ENCODE measurements at places on chromosomes 4 and X. TPM values are rescaled to one million over a fixed set of nuclear protein-coding genes. Genes with fewer than 3 reads are reported as not detected.

Gene CLIC2
- 0.97 TPM for total RNA-seq

Gene KLF8
- total RNA-seq = 1.2 TPM

Gene DCAF8L2
- total RNA-seq = not detected

Gene NKAP
- total RNA-seq = 9.8 TPM

Gene XKRX
- total RNA-seq = not detected

Gene ALPK1
- total RNA-seq = 6.2 TPM

- peaks cover 5% of the 10 kb centered on the region for H3K27me3 ChIP-seq
- no peak overlapping the region for H3K27ac ChIP-seq
- H3K36me3 ChIP-seq = no peaks in the 10 kb centered on the region
- no peak for DNase-seq
- H3K4me1 ChIP-seq = peaks cover 16% of the 10 kb centered on the region
Observed at GRCh38 chr4:72418458-72418857, 150.6 kb downstream of the ADAMTS3 start.

DNA sequence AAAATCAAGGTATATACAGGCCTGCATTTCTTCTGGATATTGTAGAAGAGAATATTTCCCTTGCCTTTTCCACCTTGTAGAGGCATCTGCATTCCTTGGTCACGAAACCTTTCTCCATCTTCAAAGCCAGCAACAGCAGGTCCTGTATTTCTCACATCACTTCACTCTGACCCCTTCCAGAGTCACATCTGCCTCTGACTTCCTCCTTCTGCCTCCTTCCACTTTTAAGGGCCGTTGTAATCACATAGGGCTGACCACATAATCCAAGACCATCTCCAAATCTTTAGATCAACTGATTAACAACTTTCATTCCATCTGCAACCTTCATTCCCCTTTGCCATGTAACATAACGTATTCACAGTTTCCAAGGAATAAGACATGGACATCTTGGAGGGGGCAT is 38.3 kb upstream of the NDP start:
- no peak overlapping the region for H3K4me3 ChIP-seq
- H3K36me3 ChIP-seq = no peaks in the 10 kb centered on the region
- no peak for DNase-seq
- H3K4me1 ChIP-seq = peaks cover 9% of the 10 kb centered on the region

DNA sequence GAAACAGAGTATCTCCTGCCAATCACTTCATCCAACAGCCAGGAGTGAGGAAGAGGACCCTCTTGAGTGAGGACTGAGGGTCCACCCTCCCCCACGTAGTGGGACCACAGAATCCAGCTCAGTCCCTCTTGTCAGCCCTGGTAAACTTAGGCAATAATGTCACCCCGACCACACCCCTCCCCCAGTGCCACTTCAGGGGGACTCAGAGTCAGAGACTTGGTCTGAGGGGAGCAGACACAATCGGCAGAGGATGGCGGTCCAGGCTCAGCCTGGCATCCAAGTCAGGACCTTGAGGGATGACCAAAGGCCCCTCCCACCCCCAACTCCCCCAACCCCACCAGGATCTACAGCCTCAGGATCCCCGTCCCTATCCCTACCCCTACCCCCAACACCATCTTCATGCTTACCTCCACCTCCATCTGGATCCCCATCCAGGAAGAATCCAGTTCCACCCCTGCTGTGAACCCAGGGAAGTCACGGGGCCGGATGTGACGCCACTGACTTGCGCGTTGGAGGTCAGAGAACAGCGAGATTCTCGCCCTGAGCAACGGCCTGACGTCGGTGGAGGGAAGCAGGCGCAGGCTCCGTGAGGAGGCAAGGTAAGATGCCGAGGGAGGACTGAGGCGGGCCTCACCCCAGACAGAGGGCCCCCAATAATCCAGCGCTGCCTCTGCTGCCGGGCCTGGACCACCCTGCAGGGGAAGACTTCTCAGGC is at the start of the genes CSAG1 and MAGEA12:
Gene CSAG1 (minus strand): TSS at position 461 of the 715 bp plus-strand sequence. CDS start 1,261 bp downstream, outside the sequence.
Gene MAGEA12 (plus strand): TSS at position 497 of the 715 bp plus-strand sequence. CDS start 2,405 bp downstream, outside the sequence.
- H3K4me3 ChIP-seq = no peak within 1 kb of the TSS
- peak; percentile 61 for DNase-seq
- no peaks in the 10 kb centered on the region for H3K4me1 ChIP-seq
- no peaks in the 10 kb centered on the region for H3K36me3 ChIP-seq
- H3K27me3 ChIP-seq = no peaks in the 10 kb centered on the region

- no peak for DNase-seq
- peaks cover 1% of the 10 kb centered on the region for H3K36me3 ChIP-seq
- H3K4me1 ChIP-seq = peaks cover 13% of the 10 kb centered on the region
- no peak overlapping the region for H3K27ac ChIP-seq
- no peak overlapping the region for H3K4me3 ChIP-seq
Observed at GRCh38 chr4:124529131-124529530, 183.4 kb downstream of the ANKRD50 start.

DNA sequence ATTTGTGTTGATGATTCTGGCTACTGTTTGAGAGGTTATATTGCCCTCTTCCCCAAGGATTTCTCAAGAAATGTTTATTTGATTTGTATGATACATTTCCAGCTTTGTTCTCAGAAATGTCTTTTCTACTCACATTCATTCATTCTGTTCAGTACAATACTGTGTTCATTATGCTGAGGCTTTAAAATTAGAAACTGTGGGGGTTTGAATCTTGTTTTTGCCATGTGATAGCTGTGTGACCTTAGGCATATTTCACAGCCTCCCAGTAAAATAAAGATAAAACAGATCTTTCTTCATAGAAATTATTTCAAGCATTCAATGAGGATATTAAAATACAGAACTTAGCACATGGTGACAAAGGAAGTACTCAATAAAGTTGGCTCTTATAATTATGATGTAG is 123.9 kb downstream of the DMD start:
- H3K27me3 ChIP-seq = no peaks in the 10 kb centered on the region
- H3K4me3 ChIP-seq = no peak overlapping the region
- DNase-seq = no peak
- H3K36me3 ChIP-seq = no peaks in the 10 kb centered on the region

DNA sequence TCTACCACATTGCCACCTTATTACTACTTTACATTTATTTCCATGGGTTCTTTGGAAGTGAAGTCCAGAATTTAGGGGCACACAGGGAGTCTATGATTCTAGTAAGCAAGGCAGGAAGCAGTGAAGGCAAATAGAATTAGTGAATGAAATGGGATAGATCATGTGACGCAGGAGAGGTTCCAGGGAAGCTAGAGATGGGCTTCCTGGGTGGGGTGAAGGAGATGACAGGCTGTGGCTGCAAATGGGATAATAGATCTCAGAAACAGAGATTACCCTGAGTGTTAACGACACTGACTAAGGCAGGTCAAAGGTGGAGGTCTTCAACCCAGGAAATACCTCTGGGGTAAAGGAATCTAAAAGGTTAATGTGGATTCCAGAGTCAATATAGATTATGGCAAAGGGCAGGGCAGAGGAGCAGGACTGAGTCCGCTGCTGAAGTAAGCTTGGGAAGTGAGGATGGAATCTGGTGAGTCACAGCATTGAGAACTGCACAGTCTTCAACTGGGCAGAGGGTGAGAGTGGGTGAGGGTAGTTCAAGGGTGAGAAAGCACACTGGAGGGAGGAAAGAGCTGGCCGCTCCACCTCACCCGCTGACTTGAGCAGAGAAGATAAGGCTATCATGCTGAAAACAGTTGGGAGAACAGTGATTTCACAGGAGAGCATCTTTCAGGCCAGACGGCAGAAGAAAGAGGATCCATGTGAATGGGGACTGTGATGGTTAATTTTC is 70.8 kb downstream of the ANXA3 start:
- H3K4me1 ChIP-seq = peaks cover 11% of the 10 kb centered on the region
- H3K27me3 ChIP-seq = no peaks in the 10 kb centered on the region
- no peaks in the 10 kb centered on the region for H3K36me3 ChIP-seq
- H3K27ac ChIP-seq = no peak overlapping the region
- H3K4me3 ChIP-seq = no peak overlapping the region
- DNase-seq = no peak

GRCh38 chr4:142614621-142615323 is 231.3 kb downstream of the INPP4B start:
- no peaks in the 10 kb centered on the region for H3K36me3 ChIP-seq
- no peaks in the 10 kb centered on the region for H3K4me1 ChIP-seq
- no peak overlapping the region for H3K4me3 ChIP-seq

- no peaks in the 10 kb centered on the region for H3K27me3 ChIP-seq
- no peaks in the 10 kb centered on the region for H3K36me3 ChIP-seq
- no peak for DNase-seq
- H3K27ac ChIP-seq = no peak overlapping the region
- H3K4me1 ChIP-seq = no peaks in the 10 kb centered on the region
Observed at GRCh38 chrX:50211510-50211909, 6.9 kb downstream of the CCNB3 start.

- peaks cover 9% of the 10 kb centered on the region for H3K4me1 ChIP-seq
- no peak overlapping the region for H3K27ac ChIP-seq
- no peaks in the 10 kb centered on the region for H3K27me3 ChIP-seq
- no peak overlapping the region for H3K4me3 ChIP-seq
- H3K36me3 ChIP-seq = peaks cover 13% of the 10 kb centered on the region
Observed at GRCh38 chr4:38113132-38113531, 152.9 kb downstream of the PTTG2 start.

GRCh38 chr4:60682901-60683300 is 517.2 kb upstream of the ADGRL3 start:
- DNase-seq = no peak
- peaks cover 32% of the 10 kb centered on the region for H3K4me1 ChIP-seq

- H3K27ac ChIP-seq = no peak overlapping the region
- peaks cover 9% of the 10 kb centered on the region for H3K36me3 ChIP-seq
- H3K4me1 ChIP-seq = no peaks in the 10 kb centered on the region
- DNase-seq = no peak
- no peak overlapping the region for H3K4me3 ChIP-seq
Observed at GRCh38 chr4:52877694-52878093, 15.6 kb downstream of the RASL11B start.

DNA sequence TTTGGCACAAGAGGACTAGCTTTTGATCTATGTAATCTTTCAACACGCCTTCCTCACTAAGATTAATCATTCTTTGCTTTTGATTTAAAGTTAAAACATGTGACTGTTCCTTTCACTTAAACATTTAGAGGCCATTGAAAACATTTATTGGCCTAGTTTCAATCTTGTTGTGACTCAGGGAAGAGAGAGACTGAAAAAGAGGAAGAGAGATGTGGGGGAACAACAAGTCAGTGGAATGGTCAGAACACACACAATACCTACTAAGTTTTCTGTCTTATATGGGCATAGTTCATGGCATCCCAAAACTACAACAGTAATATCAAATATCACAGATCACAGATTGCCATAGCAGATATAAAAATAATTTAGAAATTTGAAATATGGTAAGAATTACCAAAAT is 812.9 kb upstream of the AGA start:
- H3K4me1 ChIP-seq = no peaks in the 10 kb centered on the region
- no peak overlapping the region for H3K27ac ChIP-seq
- H3K4me3 ChIP-seq = no peak overlapping the region
- H3K27me3 ChIP-seq = no peaks in the 10 kb centered on the region
- DNase-seq = no peak

- no peak overlapping the region for H3K27ac ChIP-seq
- no peak for DNase-seq
- peaks cover 17% of the 10 kb centered on the region for H3K27me3 ChIP-seq
- peaks cover 1% of the 10 kb centered on the region for H3K36me3 ChIP-seq
Observed at GRCh38 chr4:111450867-111451266, 694.4 kb upstream of the FAM241A start.

DNA sequence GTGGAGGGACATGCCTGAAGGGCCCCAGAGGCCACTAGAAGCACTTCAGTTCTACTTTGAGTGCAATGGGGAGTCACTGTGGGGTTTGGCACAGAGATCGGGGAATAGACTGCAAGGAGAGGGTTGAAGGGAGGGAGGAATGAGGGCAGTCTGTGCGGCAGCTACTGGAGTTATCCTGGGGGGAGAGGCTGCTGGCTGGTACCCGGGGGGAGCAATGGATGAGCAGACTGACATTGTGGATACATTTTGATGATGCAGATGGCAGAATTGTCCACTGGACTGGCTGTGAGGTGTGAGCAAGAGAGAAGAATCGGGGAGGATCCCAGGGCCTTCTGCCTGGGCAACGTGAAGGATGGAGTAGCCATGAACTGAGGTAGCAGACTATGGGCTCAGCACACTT is 2.8 kb upstream of the MAMLD1 start:
- no peaks in the 10 kb centered on the region for H3K36me3 ChIP-seq
- peak; percentile 20 for DNase-seq
- H3K4me3 ChIP-seq = no peak overlapping the region
- peaks cover 4% of the 10 kb centered on the region for H3K4me1 ChIP-seq
- H3K27me3 ChIP-seq = no peaks in the 10 kb centered on the region
- H3K27ac ChIP-seq = no peak overlapping the region

DNA sequence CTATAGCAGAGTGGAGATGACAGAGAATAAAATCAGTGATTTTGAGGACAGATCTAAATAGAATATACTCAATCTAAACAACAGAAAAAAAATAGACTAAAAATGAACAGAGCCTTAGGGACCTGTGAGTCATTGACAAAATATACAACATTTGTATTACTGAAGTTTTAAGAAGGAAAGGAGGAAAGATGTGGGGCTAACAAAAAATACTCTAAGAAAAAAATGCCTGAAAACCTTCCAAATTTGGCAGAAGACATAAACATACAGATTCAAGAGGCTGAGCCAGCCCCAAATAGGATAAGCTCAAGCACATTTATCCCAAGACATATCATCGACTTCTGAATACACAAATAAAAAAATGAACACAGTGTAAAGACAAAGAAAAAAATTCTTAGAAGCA is 123.6 kb upstream of the INTU start:
- no peak overlapping the region for H3K4me3 ChIP-seq
- no peaks in the 10 kb centered on the region for H3K27me3 ChIP-seq
- H3K4me1 ChIP-seq = peaks cover 25% of the 10 kb centered on the region
- no peak overlapping the region for H3K27ac ChIP-seq
- DNase-seq = no peak

DNA sequence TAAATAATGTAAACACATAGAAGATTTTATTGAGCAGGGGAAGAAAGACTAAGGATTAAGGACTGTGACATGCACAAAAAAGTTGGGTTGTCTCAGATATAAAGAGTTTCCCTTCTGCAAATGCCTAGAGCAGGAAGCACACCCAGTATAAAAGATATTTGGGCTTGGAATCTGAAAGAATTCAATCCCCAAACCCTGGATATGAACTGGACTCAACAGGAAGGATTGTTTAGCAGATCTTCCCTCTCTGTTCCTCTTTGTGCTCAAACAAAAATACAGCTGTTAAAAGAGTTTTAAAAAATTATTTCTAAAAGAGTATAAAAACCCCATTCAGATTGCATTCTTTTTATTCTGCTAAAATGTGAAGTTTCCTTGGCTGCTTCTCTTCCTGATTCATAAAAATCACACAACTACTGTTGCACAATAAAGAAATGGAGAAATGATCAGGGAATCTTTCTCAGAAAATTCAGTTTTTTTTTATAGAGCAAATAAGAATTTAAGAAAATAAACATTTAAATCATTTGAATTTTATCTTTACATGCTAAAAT is 71.4 kb downstream of the PDLIM5 start:
- H3K36me3 ChIP-seq = peaks cover 15% of the 10 kb centered on the region
- H3K27me3 ChIP-seq = no peaks in the 10 kb centered on the region
- H3K4me1 ChIP-seq = peaks cover 91% of the 10 kb centered on the region
- H3K4me3 ChIP-seq = no peak overlapping the region
- H3K27ac ChIP-seq = peak overlapping the region; percentile 76
